K562 (cell line): ENCODE measurements at places on chromosomes 6 and 20. TPM values are rescaled to one million over a fixed set of nuclear protein-coding genes. Genes with fewer than 3 reads are reported as not detected.

GRCh38 chr20:58982406-58983114, 1.5 kb downstream of the NELFCD start:
- peak; percentile 74 for DNase-seq

DNA sequence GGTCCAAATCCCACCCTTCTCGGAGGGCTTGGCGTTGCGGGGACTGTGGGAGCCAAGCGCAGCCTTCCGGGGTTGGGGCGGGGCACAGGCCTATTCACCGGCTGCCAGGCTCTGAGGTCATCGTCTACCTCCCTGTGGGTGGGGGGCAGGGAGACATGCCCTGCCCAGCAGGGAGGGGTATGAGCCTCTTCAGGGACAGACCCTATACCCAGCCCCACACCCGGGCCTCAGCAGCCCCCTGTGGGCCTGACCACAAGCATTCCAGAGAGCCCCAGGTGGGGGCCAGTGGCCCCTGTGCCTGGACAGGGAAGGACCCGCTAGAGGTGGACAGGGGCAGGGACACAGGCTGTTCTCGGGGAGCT, 11.6 kb downstream of the LAMA5 start:
- DNase-seq, result no peak

DNA sequence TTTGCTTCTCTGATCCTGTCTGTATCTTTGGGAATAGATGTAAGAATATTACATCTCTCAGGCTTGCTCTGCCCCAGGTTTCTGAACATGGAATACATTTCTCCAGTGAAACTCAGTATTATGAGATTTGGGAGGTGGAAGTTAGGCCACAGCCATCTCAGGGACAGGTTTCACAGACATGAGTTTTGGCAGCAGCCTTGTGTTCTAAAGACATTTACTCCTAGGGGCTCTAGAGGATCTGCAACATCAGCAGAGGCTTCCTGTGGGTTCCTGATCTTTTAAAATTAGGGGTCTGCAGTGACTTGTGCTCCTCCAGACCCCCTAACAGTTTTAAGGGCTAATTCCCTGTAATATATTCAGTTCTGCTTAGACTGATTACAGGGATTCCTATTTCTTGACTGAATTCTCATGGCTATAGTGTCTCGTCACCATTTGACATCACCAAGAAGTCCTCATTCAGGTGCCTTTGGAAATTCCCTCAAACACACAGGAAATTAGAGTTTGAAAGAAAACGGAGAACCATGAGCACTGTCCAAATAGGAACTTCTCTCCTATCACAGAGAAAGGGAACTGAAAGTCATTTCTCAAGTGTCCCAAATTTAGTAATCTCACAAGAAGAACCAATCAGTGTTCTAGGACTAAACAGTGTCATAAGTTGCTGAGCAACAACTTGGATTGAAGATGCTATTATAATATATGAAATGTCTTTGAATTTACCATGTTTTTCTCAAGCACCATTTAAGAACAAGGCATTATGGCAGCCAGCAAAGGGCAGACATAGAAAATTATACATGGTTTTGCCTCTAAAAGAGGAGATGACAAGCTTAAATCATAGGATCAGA, 2.5 kb upstream of the HLA-DRA start:
- no peak for DNase-seq

ZNF311 gene
- total RNA-seq, result 6.5 and 7.5 TPM in 2 replicates

DNA sequence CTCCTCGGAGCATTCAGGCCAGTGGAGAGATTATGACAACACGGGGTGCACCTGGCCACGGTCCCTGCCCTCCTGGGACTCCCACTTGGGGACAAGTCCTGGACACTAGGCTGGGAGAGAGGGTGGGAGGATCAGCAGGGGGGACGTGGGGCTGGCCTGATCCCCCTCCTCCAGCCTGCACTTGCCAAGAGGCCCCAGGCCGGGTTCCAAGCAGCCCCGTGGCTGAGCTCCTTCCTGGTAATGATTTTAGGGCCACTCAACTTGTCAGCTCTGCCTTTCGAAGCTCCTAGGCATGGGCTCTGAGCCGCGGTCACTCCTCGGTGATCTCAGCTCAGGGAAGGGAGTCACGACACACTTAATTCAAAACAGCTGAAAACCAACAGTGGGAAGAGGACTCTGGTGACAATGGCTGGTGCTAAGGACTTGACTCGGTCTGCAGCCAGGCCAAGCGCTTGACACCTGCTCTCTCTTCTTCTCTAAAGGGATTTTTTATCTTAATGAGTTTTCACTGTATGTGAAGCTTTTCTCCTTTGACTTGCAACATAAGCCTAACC, 161.7 kb downstream of the BMP7 start:
- no peak for DNase-seq

FAM210B gene
- 47.6 and 53.9 TPM in 2 replicates for total RNA-seq

GRCh38 chr6:113220832-113221231, 636.3 kb upstream of the MARCKS start:
- DNase-seq, result no peak

GRCh38 chr6:24079076-24079475, 46.9 kb upstream of the NRSN1 start:
- no peak for DNase-seq

DNA sequence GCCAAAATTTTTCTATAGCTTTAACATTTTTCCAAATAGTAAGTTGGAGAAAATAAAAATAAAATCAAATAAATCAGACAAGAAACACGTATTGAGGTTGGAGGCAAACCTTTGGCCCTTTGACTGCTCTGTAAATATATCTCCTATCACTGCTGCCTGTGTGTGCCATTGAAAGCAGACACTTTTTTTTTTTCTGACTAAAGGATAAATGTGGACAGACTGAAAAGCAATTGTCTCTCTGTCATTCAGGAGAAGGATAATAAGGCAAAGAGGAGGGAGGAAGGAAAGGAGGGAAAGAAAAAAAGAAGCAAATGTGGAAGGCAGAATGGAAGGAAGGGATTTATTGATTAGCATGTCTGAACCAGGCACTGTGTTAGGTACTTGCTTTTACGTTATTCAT, 85.2 kb upstream of the SULF2 start:
- no peak for DNase-seq

- DNase-seq, result no peak
Observed at GRCh38 chr6:12039540-12040459, 27.7 kb downstream of the HIVEP1 start.

- peak; percentile 97 for DNase-seq
Observed at GRCh38 chr6:44058617-44059358, 68.5 kb downstream of the MRPL14 start.

ZKSCAN3 gene
- 10.2 and 11.1 TPM in 2 replicates for total RNA-seq

DNA sequence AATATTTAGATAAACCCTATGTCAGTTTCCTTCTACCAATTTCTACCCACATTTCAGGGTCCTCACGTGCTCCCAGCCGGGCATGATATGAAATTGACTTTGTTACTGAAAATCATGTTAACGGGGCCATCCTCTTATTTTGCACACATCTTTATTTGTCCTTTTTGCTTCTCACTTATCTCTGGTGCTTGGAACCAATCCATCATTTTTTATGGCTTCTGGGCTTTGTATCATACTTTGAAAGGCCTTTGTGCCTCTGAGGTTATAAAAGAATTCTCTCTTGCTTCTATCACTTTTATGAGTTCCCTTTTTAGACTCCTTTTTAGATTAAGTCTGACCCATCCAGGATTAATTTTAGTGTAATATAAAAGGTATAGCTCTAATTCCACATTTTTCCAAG, 117.1 kb upstream of the PRND start:
- DNase-seq, result no peak

ACOT8 gene
- 24.5 and 28.5 TPM in 2 replicates for total RNA-seq

HRH3 gene
- not detected in 2 replicates for total RNA-seq

PERP gene
- 0.27 and 0.34 TPM in 2 replicates for total RNA-seq

- DNase-seq, result no peak
Observed at GRCh38 chr20:31956556-31957526, 5.0 kb upstream of the PDRG1 start.

GRCh38 chr20:17910828-17911294, 57.7 kb downstream of the SNX5 start:
- DNase-seq, result peak; percentile 78

DNA sequence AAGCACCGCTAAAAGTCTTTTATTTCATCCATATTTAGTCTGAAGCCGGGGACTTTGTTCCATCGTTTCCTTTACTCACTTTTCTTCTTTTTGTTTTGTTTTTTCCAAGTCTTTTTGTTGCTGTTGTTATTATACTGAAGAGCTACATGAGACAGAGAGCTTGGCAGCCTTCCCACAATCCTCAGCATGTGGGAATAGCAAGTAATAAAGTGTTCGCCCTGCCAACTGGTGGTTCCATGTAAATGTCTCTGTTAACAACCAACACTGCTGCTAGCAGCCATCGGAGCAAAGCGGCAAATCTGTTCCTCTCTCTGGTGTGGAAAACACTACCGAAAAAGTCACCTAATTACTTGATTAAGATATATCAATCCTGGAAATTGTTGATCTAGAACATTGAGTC, 437.8 kb upstream of the ID4 start:
- no peak for DNase-seq

GRCh38 chr20:44792796-44793195, 17.6 kb downstream of the RIMS4 start:
- no peak for DNase-seq

DNA sequence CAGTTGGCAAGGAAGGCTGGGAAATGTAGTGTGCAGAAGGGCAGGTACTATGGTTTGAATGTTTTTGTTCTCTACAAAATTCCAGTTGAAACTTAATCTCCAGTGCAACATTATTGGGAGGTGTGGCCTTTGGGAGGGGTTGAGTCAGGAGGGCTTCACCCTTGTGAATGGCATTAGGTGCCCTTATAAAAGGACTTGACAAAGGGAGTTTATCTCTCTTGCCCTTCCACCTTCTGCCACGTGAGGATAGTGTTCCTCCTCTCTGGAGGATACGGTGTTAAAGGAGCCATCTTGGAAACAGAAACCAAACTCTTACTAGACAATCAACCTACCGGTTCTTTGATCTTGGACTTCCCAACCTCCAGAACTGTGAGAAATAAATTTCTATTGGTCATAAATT, 82.2 kb upstream of the LRFN2 start:
- DNase-seq, result no peak

GRCh38 chr6:141482796-141483597, 649.7 kb upstream of the GJE1 start:
- no peak for DNase-seq
